Activated T-helper 1 cell treated with anti-CD3 and anti-CD28 coated beads, Interleukin-2, amount 50 U/mL, for 16 hours (primary cell): ENCODE measurements at places on chromosomes 16 and 17.

DNA sequence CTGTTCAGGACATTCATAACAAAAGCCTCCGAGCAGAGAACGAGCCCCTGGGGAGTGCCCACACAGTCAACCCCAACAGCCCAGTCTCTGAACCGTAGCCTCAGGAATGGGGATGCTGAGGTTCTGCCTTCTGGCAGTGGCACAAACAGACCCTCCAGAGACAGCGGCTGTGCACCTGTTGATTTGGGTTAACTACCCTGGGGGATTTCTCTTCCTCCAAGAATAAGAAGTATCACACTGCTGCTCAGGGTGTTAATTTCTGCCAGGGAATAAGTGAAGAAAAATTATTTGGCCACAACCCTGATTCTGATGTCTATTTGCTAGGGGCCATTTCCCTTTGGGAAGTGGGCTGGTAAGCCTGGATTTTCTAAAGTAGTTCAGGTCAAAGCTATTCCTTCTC lies 51.0 kb upstream of the PIRT start:
- DNase-seq = no peak

- DNase-seq = no peak
Observed at GRCh38 chr17:72671016-72671415, 421.5 kb downstream of the SLC39A11 start.

GRCh38 chr17:1830288-1830687 lies 483 bp downstream of the RPA1 start:
- DNase-seq = no peak

GRCh38 chr17:41812381-41813151 lies at the start of gene FKBP10:
Gene FKBP10, plus strand, starts transcription at chr17:41813004. Its CDS starts 31 bp downstream, at chr17:41813035.
- no peak for DNase-seq

- DNase-seq = no peak
Observed at GRCh38 chr17:42275527-42276358, 448 bp downstream of the STAT5B start.

DNA sequence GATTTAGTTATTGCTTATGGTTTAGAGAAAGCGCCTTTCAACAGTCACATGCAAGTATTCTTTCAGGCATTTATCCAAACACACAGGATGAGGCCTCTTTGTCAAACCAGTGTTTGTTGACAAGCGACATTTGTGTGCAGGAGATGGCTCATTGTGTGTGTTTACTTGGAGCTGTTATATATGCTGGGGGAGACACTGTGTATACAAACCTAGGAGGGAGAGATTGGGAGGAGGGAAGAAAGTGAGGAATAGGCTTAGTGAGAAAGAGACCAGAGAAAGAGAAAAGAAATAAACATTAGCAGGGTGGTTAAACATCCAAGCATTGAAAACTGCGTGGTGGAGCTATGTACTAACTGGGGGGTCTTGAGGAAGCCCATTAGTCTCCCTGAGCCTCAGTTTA lies 437.6 kb downstream of the MAF start:
- DNase-seq = no peak

GRCh38 chr16:64290461-64290860 lies 831.4 kb downstream of the CDH11 start:
- no peak for DNase-seq

GRCh38 chr17:41527063-41528023 lies 765 bp downstream of the KRT19 start:
- no peak for DNase-seq

DNA sequence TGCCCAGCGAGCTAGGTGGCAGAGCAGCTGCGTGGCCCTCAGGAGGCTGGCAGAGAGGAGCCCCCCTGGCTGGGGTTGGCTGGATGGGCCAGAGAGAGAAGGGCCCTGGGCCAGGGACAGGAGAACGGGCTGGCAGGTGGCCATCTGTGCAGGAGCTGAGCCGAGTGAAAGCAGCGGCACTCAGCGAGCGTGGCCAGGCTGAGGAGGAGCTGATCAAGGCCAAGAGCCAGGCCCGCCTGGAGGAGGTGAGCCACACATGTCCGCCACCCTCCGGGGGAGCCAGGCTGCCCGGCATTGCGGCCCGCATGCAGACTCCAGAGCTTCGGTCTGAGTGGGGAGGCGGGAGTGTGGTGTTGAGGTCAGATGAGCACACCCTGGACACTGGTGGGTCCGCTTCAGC lies 2.1 kb upstream of the RAC3 start:
- DNase-seq = no peak

DNA sequence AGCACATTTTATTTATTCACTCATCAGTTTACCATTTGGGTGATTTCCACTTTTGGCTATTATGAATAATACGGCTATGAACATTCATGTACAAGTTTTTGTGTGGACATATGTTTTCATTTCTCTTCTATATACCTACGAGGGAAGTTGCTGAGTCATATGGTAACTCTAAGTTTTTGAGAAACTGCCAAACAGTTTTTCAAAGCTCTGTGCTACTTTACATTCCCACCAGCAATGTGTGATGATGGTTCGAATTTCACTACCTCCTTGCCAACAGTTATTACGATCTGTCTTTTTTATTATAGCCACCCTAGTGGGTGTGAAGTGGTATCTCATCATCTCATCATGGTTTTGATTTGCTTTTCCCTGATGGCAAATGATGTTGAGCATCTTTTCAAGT lies 63.7 kb upstream of the MRTFB start:
- DNase-seq = no peak

DNA sequence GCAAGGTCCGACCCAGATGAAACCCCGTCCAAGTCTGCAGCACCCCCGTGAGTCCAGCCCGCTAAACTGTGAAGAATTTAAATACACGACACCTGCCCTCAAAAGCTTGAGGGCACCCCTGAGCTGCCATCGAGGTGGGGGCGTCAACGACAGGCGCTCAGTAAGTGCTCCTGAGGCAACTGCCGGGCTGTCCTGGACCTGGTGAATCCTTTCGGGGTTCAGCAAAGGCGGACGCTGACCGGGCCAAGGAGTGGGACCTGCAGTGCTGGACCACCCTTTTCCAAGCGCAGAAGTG lies 512 bp upstream of the ENDOV start:
- DNase-seq = no peak

GRCh38 chr17:798246-798645 lies 16.1 kb downstream of the MRM3 start:
- DNase-seq = no peak

DNA sequence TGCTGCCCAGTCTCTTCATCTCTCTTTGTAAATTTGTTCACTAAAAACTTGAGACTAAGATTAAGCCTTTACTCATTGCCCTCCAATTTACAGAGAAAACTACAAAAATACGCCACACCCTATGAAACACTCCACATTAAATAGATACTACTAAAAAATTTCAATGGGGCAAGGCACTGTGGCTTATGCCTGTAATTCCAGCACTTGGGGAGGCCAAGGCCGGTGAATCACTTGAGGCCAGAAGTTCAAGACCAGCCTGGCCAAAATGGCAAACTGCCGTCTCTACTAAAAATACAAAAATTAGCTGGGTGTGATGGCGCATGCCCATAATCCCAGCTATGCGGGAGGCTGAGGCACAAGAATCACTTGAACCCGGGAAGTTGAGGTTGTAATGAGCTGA lies 3.8 kb downstream of the UBE2O start:
- no peak for DNase-seq
